Bladder microvascular endothelial cell (primary cell): ENCODE measurements at places on chromosomes 4 and X. TPM values are rescaled to one million over a fixed set of nuclear protein-coding genes. Genes with fewer than 3 reads are reported as not detected.

Gene AMBN
- total RNA-seq = not detected in 2 replicates

Gene CFAP99
- 0.16 TPM in 1 of 2 replicates, not detected in the other for total RNA-seq

Gene ATP5ME
- total RNA-seq = 192 and 236 TPM in 2 replicates

Gene HAND2
- not detected in 2 replicates for total RNA-seq

Gene TMEM164
- 5.0 and 22.9 TPM in 2 replicates for total RNA-seq

Gene STK32B
- total RNA-seq = 22.8 and 29.6 TPM in 2 replicates
